NCI-H1694 (cell line): ENCODE measurements at places on chromosomes 2 and 18.

DNA sequence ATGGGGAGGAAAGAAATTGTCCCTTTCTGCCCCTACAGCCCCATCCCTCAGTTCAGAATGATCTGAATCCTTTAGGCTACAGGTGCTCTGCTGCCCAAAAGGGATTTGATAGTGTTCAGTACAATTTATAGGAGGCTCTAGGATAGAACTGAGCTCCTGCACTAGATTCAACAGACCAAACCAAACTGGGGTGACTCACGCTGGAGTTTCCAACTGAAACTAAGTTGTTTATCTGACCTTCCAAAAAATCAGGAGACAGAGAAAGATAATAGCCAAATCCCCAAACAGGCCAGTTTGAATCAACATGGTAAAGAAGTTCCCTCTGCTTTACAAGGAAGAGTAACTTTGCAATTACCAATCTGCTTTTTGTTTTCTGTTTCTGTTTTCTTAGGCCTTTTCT is 72.7 kb upstream of the MBOAT2 start:
- DNase-seq: no peak

DNA sequence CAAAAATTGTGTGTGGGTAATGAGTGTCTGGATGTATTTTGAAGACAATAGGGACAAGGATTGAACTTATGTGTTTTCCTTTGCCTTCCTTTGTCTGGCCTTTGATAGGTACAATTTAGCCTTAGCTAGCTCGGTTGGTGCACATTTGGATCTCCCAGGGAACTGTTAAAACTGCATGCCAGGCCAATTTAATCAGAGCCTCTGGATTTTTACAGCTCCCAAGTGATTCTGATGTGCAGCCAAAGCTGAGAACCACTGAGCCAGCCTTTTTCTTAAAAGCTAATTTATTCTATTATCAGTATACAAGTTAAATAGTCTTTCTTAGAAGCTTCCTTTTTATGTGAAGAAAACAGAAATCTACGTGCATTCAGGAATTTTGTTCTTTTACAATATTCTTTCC is 25.0 kb downstream of the PLEK start:
- no peak for DNase-seq

GRCh38 chr2:7053650-7054265 is 136.5 kb downstream of the RNF144A start:
- no peak for DNase-seq

DNA sequence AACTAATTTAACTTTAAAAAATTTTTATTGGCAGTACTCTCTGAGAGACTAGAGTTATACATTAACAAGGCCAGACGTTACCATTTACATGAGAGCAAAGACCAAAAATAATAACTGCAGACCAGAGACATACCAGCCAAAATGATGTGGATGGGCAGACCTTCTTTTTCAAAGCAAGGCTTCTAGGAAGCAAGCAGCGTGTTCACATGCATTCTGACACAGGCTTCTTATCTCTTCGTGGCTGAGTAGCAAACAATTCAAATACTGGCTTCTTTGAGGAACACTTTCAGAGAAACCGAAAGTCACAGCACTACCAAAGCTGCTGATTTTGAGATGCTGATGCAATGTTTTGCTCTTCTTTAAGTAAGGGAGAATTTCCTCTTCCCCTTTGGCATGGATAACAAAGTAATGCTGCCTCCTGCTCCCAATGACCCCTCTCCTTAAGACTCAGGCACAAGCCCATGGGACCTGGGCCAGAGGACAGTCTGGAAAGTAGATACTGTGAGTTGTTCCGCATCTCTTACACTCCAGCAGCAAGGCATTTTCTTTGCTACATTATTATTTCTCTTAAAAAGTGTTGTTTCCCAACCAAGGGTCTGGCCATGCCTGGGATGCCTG is 181.9 kb downstream of the MREG start:
- DNase-seq: no peak

- no peak for DNase-seq
Observed at GRCh38 chr2:69933839-69934613, 19.1 kb downstream of the MXD1 start.

- DNase-seq: no peak
Observed at GRCh38 chr18:4586731-4587130, 131.6 kb upstream of the DLGAP1 start.

DNA sequence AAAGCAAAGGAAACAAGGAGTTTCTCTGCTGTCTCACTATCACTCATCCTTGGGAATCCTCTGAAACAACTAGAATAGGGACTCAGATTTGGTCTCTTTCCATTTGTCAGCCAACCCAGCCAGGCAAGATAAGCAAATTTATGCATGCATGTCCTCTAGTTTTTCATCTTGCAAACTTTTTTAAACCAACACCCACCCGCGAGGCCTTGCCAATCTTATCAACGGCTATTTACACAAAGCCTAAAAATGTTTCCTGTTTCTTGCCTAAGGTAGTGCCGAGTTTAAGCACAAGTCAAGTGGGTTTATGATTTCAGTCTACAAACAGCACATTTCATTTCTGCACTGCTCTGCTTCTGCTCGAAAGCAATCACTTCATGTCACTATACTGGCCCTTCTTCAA is 240.9 kb downstream of the STK39 start:
- DNase-seq: no peak

GRCh38 chr2:230821261-230821990 is 43.3 kb upstream of the ITM2C start:
- no peak for DNase-seq

DNA sequence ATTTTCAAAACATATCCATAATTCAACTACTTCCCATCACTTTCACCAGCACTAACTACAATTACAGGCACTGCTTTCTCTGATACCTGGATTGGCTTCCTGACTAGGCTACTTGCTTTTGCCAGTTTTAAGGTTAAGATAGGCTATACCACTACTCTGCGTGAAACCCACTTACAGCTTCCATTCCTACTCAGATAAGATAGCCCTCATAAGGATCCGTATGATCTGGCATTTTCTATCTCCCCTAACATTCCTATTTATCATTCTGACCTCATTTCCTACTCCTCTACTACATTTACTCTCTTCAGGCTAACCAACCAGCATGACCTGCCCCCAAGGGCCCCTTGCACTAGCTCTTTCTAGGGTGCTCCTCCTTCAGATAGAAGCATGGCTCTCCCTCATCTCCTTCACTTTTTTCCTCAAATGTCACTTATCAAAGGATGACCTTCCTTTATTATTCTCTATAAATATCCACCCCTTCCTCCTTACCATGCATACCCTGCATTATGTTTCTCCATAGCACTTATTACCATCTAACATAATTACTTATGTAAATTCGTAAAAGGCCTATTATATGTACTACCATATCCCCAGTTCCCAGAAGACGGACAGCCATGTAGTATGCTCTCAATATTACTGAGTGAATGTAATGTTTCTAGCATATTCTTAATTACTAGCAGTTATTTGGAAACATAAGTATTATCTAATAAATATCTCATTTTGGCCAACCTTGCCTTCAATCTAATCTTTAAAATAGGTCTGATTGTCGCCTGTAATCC is 4.4 kb downstream of the TIA1 start:
- no peak for DNase-seq

DNA sequence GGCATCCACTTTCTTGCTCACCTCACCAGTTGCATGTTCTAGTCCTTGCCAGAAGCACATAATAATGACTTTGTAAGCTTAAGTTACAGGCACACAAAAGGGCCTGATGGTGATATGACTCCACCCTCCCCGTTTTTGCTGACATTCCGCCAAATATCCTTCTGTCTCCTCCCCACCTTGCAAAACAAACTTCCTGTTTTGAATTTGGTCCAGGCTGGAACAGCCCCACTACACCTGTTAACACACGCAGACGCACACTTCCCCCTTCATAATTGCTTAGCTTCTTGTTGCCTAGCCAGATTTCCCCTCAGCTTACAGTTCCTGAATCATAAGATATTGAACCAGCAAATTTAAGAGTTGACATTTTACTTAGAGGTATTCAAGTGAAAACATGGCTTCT is at the start of gene MGAT5:
Gene MGAT5 (plus strand): TSS at position 269 of the 400 bp plus-strand sequence. CDS start 332 bp downstream, outside the sequence.
- peak; percentile 63 for DNase-seq

DNA sequence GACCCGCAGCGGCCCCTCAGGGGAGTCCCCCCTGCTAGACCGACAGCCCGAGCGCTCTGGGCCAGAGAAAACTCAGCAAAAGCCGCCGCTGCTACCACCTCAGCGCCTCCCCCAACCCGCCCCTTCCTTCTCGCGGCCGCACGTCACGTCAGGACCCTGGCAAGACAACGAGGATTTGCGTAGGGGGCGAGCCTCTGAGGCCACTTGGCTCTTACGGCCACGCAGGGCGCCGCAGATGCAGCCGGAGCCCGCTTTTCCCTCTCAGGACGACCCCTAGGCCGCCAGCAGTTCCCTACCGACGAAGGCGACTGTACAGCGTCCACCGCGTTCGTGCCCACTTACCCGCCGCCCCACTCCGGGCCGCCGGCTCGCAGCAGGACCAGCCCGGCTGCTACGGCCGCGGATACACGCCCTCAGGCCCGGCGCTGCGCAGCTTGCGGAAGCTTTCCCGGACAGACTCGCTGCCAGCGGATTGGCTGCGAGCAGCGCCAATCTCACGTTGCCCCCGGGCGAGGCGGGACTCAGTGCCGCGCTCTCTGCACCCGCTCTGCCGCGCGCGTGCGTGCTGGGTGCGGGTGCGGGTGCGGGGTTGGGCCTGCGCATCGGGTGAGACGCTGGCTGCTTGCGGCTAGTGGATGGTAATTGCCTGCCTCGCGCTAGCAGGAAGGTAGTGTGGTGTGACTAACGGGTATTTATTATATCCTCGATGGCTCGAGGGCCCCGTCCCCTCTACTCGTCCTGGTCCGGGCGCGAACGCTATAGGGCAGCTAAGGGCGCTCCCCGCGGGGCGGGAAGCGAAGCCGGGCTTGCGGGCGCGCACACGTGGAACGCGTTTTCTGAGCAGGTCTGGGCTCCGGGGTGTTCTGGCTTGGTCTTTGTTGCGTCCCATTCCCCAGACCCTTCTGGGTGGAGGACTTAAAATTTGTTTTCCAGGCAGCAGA is at the start of the genes ORMDL1 and PMS1:
Gene ORMDL1 (minus strand): TSS at position 413 of the 941 bp plus-strand sequence. CDS start 1,744 bp downstream, outside the sequence.
Gene PMS1 (plus strand): TSS at position 524 of the 941 bp plus-strand sequence. CDS start 7,360 bp downstream, outside the sequence.
- DNase-seq: peak; percentile 87
